Tibial nerve (tissue), 4 donors: ENCODE measurements at places on chromosomes 11 and 22. TPM values are rescaled to one million over a fixed set of nuclear protein-coding genes. Genes with fewer than 3 reads are reported as not detected.

DNA sequence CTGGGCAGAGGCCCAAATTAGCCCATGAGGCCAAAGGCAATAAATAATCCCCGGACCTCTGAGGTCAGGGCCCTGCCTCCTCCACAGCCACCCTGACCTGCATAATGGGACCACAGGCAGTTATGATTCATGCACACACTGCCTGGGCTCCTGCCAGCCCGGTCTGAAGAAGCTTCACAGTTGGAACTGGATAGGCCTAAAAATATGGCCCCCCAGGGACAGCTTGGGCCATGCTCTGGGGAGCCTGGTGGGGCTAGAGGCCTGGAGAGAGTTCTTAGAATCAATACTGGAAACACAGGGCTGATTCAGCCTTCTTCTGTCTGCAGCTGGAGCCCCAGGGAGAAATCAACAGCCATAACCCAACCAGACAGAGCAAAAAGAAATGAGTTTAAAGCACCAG is 112.8 kb upstream of the CADM1 start:
- no peaks in the 10 kb centered on the region for H3K36me3 ChIP-seq
- H3K4me1 ChIP-seq = peaks cover 3% of the 10 kb centered on the region
- DNase-seq = no peak
- H3K27ac ChIP-seq = no peak overlapping the region
- H3K27me3 ChIP-seq = no peaks in the 10 kb centered on the region
- H3K4me3 ChIP-seq = no peak overlapping the region

- no peaks in the 10 kb centered on the region for H3K4me1 ChIP-seq
- no peak overlapping the region for H3K27ac ChIP-seq
- H3K27me3 ChIP-seq = no peaks in the 10 kb centered on the region
- H3K36me3 ChIP-seq = no peaks in the 10 kb centered on the region
- DNase-seq = no peak
Observed at GRCh38 chr11:121321614-121322243, 29.2 kb downstream of the SC5D start.

- no peak for DNase-seq
- no peaks in the 10 kb centered on the region for H3K27me3 ChIP-seq
- H3K4me3 ChIP-seq = no peak overlapping the region
- no peak overlapping the region for H3K27ac ChIP-seq
Observed at GRCh38 chr11:87056091-87056490, 18.4 kb downstream of the TMEM135 start.

DNA sequence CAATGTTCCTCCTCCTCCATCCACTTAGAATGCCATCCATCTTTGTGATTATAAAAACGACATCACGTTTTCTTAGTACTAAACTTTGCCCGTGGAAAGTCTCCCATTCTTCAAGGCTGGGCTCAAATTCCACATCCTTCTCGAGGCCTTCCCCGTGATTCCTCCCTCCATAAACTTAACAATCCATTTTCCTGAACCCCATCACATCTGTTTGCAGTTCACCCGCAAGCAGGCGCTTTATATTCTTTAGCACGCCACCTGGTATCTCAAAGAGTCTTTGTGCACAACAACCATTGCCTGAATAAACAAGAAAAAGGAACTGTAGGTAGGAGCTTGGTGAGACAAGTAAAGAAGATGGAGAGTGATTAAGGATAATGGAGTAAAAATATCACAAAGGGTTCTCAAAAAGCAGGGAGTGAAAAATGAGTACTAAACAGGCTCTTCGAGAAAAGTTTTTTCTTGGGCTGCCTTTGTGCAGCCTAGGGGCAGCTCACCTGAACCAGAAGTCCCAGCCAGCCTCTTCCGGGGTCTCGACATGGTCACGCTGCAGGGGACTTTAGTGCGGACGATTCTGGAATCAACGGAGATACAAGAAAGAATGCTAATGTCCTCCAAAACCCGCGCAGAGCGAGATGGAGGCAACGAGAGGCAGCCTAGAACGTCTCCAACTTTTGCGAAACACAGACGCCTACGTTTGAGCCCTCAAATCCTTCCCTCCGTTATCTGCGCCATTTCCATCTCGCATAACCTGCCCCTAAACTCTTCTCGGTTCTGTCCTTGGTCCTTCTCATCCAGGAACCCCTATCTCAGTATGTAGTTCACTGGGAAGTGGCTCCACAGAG is 585 bp downstream of the THYN1 start:
- peaks cover 5% of the 10 kb centered on the region for H3K36me3 ChIP-seq
- H3K27ac ChIP-seq = peak overlapping the region; percentile 73
- H3K27me3 ChIP-seq = no peaks in the 10 kb centered on the region
- peaks cover 36% of the 10 kb centered on the region for H3K4me1 ChIP-seq
- H3K4me3 ChIP-seq = peak overlapping the region; percentile 59

DNA sequence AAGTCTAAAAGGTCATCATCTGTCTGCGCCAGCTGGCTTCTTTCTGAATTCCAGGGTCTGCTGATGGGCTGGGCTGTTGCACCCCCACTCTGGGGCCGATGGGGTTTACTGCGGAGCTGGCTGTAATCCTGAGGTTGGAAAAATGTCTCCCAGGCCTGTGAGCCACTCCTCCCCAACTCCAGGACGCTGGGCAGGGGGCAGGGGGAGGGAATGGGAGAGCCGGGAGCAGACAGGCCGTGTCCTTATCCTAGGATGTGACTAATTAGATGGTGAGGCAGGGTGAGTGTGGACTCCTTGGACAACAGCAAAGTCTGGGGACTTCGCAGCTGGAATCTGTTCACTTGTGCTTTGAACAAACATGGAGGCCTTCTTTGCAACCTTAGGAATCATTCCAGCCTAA is 48.7 kb downstream of the LRRC32 start:
- H3K4me1 ChIP-seq = peaks cover 18% of the 10 kb centered on the region
- H3K36me3 ChIP-seq = no peaks in the 10 kb centered on the region
- H3K27me3 ChIP-seq = no peaks in the 10 kb centered on the region

GRCh38 chr22:44547371-44547770 is 49.3 kb upstream of the RTL6 start:
- no peak overlapping the region for H3K27ac ChIP-seq
- peaks cover 12% of the 10 kb centered on the region for H3K4me1 ChIP-seq
- H3K4me3 ChIP-seq = no peak overlapping the region
- H3K36me3 ChIP-seq = no peaks in the 10 kb centered on the region

DNA sequence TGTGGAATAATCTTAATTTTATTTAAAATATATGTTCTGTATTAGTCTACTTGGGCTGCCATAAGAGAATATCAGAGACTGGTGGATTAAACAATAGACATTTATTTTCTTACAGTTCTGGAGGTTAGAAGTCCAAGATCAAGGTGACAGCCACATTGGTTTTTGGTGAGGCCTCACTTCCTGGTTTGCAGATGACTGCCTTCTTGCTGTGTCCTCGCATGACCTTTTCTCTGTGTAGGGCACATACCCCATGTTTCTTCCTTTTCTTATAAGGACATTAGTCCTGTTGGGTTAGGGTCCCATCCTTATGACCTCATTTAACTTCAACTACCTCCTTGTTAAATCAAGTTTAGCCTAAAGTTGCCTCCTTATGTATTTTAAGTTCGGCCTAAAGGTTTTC is 202.7 kb upstream of the MPPED2 start:
- no peak overlapping the region for H3K27ac ChIP-seq
- H3K4me3 ChIP-seq = no peak overlapping the region
- H3K36me3 ChIP-seq = no peaks in the 10 kb centered on the region
- no peaks in the 10 kb centered on the region for H3K27me3 ChIP-seq
- no peak for DNase-seq

DNA sequence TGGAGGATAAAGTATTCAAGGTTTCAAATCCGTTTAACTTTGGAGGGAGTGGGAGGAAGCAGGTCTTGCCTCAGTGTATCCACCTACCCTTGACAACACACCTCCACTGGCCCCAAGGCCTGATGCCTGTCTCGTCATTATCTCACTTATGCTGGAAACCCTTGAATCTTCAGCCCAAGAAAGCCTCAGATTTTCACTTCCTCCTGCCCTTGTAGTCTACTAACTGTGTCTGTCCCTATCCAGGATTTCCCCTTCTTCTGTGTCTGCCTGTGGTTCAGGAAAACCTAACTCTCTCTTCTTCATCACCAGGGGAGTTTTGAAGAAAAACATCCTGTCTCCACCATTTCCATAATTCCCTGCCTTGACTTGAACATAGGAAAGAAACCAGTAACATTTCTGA is 56.1 kb downstream of the SYT9 start:
- H3K4me1 ChIP-seq = no peaks in the 10 kb centered on the region
- no peak overlapping the region for H3K4me3 ChIP-seq
- DNase-seq = no peak
- no peaks in the 10 kb centered on the region for H3K36me3 ChIP-seq

The MMP12 gene
- total RNA-seq = not detected

The OR10A2 gene
- not detected for total RNA-seq

The ANO9 gene
- total RNA-seq = 0.90 TPM
